Central memory CD4-positive, alpha-beta T cell (primary cell): ENCODE measurements at places on chromosomes 13 and 19.

DNA sequence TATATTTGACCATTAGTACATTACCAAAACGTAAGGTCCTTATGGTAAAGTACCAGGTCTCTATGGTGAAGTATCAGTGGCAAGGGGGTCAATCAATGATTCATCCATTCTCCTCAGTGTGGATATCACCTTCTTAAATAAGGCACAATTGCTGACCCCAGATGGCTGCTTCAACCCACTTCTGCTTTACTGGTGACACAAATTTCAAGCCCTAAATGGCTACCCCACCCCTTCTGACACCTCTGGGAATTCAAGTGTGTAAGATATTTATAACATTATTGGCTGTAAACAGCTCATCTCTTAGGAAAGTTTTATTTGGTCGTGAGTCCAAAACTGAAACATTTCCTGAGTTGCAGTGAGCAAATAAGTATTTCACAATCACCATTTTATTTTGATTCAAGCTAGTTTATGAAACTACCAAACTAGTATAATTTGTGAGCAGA, 7.9 kb upstream of the WBP4 start:
- no peak for DNase-seq

- no peak for DNase-seq
These were observed 10.4 kb downstream of the CPT1C start for GRCh38 chr19:49701271-49701786.

GRCh38 chr13:91242652-91243051, 104.8 kb upstream of the MIR17HG start:
- no peak for DNase-seq

GRCh38 chr13:28268800-28269223, 130.5 kb downstream of the PAN3 start:
- peak; percentile 1 for DNase-seq

DNA sequence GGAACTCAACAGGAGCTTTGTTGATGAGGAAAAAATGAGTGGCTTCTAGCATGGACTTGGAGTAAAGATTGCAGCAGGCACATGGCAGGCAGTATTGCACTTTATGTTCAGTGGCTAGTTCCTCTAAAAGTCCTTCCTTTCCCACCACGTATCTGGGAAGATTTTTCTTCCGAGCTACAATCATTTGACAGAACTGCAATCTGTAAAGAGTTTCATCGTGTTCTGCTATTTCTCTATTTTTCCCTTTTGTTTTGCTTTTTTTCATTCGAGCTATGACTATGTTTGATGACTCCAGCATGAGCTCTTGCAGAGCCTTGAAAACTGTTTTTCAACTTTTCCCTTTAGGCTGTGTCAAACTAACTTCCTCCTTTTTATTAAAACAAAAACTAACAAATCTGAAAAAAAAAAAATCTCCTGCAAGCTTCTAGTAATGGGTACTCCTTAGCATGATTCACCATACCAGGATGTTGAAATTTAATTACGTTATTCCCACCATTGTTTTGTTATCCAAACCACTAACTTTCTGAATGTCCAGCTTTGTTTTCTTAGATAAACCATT, 12.3 kb downstream of the CLDN10 start:
- DNase-seq, result no peak

- no peak for DNase-seq
These were observed 29.5 kb upstream of the AKT2 start for GRCh38 chr19:40314656-40315055.

- no peak for DNase-seq
These were observed 9.8 kb downstream of the MCF2L start for GRCh38 chr13:112978561-112979405.

GRCh38 chr13:29856426-29856825, 6.0 kb upstream of the UBL3 start:
- no peak for DNase-seq

- no peak for DNase-seq
These were observed 1786.8 kb downstream of the SLITRK5 start for GRCh38 chr13:89457977-89458376.

DNA sequence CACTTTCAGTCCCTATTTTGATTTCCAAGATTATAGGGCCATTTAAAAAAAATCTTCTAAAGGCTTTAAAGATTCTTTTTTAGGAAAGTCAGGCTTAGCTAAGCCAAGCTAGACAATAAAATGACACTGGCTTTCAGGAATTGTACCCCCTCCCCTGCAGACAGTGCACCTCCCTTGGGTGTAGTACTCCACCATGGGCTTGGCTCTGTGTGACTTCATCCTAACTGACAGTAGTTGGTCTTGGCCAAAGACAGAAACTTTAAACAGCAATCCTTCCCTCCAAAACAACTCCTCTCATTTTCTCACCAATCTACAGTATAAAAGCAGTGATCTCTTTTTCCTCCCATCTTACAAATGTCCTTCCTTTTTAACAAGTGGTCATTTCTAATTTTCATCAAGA, 283.0 kb downstream of the DNAJC15 start:
- no peak for DNase-seq

DNA sequence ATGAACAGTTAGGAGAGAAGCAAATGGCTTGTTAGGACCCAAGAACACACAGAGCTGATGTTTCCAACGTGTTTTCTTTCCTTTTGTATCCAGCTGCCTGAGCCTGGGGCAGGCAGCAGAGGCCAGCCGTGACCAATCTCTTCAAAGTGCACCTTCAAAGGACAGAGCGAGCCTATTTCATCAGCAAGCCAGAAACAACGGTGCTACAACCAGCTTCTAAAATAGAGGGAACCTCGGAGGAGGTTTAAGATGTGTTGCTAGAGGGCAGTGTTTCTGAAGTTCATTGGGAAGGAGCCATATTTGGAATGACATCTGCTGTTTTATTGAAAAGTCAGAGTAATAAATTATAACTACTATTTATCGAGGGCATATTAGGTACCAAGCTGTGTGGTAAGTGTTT, 56.2 kb upstream of the RFC3 start:
- no peak for DNase-seq

DNA sequence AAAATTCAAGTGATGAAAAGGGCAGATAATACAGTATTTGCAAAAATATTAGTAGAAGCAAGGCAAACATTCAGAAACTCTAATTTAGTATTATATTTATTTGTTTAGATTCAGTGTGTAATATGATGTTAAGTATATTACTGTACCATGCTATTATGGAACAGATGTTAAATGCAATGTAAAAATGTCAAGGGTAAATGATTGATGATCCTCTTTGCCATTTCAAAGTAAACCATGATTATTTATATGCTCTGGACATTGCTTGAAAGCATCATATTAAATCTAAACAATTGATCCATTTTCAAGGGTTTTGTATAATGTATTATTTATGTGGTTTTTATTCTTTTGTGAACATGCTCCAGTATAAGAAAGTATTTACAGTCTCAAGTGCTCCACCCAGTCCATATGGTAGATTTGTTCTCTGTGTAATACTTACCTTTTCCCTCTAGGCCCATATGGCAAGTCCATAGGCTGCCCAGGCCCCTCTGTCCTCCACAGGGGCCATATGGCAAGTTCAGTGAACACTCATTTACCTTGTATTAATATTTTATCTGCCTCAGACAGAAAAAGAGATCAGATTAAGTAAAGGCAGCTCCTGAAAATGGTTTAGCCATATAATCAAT, 353.5 kb downstream of the DACH1 start:
- DNase-seq, result no peak

DNA sequence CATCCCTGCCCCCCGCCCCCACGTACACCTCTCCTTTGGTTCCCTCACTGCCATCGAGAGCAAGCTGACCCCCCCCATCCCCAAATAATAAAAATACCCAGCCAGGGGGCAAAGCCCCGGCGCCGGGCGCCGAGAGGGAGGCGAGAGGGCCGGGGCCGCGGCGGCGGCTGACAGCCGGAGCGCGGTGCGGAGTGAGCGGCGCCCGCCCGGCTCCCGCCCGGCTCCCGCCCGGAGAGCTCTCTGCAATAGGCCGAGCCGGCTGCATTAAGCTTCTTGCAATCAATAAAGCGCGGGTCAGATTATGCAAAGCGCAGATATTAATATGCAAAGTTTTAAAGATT, 40.9 kb downstream of the DEDD2 start:
- DNase-seq, result no peak

GRCh38 chr19:2270157-2270422, 11.9 kb downstream of the PEAK3 start:
- DNase-seq, result no peak

DNA sequence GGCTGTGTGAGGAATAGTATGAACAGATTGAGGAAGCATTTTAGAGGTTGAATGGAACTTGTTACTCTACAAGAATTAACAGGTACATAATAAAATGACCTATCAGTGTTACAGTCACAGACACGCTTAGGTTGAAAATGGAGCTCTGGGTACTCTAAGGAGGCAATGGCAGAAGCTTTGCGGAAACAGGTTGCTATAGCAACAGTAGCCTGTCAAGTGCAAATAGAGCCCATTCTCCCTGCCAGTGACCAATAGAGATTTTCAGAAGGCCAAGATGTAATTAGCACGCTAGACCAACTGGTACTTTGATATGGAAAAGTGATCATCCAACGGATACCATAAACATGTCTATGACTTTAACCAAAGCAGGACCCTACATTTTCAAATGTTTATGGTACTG, 148.5 kb upstream of the FREM2 start:
- no peak for DNase-seq

DNA sequence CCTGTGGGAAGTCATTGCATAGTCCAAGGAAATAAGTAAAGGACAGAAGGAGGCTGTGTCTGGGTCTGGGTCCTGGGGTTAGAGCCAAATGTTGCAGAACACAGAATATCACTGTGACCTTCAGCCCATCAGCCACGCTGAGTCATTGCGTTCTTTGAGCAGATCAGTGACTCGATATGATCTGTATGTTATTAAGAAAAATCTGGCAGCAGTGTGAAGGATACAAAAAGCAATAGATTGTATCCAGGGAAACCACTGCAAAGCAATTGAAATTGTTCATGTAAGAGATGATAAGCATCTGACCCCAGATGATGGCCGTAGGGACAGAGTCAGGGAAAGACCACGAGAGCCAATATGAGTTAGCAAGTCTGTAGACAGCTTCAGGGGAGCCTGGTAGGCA, 1575.1 kb upstream of the SLC10A2 start:
- DNase-seq, result no peak

GRCh38 chr19:13277104-13277809, 127.0 kb downstream of the IER2 start:
- peak; percentile 72 for DNase-seq

DNA sequence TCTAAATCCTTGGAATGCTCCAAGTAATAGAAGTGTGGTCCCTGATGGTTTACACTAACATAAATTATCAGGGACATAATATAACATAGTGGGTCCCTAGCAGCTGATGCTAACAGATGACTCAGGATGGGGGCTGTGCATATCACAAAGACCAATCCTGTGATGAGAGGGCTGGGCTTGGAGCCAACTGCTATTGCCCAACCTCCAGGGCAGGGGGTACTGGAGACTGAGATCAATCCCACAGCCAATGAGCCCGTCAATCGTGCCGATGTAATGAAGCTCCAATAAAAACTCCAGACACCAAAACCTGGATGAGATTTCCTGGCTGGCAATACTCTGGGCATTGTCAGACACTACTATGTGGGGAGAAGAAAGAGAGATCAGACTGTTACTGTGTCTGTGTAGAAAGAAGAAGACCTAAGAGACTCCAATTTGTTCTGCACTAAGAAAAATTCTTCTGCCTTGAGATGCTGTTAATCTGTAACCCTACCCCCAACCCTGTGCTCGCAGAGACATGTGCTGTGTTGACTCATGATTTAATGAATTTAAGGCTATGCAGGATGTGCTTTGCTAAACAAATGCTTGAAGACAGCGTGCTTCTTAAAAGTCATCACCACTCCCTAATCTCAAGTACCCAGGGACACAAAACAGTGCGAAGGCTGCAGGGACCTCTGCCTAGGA, 33.4 kb downstream of the ABCC4 start:
- no peak for DNase-seq

- DNase-seq, result no peak
These were observed 50.5 kb downstream of the SOX1 start for GRCh38 chr13:112117258-112117954.

- no peak for DNase-seq
These were observed 28.9 kb downstream of the NBEA start for GRCh38 chr13:34970961-34971360.

GRCh38 chr13:41299316-41300094, 11.6 kb upstream of the NAA16 start:
- DNase-seq, result no peak
